ENCODE measurements at places on chromosomes 11 and 22.

DNA sequence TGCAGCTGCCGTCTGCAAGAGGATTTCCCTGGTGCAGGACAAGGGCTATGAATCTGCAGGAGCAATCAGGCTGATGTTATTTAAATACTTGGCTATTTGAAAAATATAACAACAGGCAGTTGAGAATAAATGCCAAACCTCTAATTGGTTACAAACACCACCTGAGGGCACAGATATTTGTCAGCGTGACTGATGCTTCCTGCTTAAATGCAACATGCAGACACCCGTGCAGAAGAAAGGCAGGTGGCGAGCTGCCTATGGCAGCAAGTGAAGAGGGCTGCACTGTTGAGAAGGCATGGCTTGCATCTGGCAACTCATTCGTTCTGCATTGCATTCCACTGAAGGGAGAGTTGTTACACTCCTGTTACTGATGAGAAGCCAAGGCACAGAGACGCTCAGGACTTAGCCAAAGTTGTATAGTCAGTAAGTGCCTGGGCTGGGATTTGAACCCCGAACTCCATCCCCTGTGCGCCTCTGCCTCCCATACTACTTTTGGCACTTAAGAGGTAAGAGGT is 350.6 kb downstream of the TENM4 start:
- DNase-seq, result no peak

DNA sequence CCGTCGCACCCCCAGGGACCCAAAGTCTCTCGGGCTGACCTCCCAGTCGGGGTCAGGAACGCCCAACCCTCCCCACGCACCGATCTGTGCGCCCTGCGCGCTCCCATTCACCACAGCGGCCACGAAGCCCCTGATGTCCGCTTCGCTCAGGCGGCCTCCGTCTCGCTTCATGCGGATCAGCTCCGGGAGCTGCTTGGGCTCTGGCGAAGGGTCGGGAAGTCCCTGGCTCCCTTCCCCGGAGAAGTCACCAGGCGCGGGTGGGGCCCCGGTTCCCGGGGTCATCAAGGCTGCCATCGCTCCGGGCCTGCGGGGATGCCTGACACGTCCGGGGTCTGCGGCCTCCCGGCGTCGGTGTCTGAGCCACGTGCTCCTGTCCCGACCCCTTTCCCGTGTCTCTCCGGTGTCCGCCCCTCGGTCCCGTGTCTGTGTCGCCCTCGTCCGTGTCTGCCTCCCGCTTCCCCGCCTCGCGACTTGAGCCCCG is 356 bp downstream of the TYMP start:
- no peak for DNase-seq

DNA sequence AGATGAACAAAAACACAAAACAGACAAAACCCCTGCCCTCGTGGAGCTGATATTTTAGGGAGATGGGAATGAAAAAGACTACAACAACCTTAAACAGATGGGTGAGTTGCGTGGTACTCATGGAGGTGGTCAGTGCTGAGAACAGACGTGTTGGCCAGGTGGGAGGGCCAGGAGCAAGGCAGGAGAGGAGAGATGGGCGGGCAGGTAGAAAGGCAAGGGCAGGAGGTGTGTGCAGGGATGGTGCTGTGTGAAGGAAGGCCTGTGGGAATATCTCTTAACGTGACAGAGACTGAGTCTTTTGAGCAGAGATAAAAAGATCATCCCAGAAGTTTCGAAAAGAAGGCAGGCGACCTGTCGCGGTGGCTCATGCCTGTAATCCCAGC is 7.0 kb downstream of the GAL start:
- no peak for DNase-seq

DNA sequence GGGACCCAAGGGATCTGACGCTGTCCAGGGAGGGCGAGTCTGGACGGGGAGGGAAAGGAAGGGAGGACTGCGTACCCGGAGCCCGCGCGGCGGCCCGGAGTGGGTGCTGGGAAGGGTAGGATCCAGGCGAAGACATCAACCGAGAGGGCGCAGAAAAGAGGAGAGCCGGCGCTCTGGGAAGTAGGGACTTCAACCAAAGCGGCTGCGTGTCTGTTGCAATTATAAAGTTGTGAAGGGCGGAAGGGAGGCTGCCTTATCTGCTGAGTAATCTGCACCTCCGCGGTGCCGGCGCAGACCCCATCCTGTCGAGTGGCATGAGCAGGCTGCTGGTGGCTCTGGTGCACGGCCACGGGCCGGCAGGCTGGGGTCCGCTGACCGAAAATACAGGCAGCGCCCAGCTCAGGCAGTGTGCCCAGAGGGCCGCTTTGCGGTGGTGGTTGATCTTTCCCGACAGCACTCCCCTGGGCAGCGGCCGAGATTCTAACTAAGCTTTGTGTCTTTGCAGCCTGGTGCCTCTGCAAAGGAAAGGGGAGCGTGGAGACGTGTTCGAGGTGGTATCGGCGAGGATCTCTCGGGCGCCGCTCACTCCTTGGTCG is 978 bp downstream of the C11orf87 start:
- DNase-seq, result no peak

GRCh38 chr11:73366953-73367352 is 9.2 kb upstream of the RELT start:
- no peak for DNase-seq

- DNase-seq, result no peak
Observed at GRCh38 chr22:16854631-16855030, 29.4 kb upstream of the XKR3 start.

- peak; percentile 61 for DNase-seq
Observed at GRCh38 chr11:33893711-33894397, 2.0 kb upstream of the LMO2 start.

- no peak for DNase-seq
Observed at GRCh38 chr11:94832604-94833235, 64.6 kb downstream of the AMOTL1 start.

DNA sequence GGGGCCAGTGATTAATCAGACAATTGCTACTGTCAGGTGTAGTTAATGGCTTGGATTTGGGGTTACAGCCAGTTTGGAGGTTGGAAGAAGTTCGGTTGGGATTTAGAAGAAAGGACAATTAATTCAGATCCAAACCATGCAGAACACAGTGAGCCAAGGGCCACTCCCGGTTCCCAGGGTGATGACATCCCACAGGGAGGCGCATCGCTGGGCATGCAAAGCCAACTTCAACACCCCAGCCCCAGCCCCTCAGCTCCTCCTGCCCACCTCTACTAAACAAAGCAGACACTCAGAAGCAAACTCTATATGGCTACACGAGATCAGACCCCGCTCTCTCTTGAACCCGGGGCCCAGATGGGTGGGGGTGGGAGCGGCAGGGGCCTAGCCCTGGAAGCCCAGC is 10.2 kb downstream of the MB start:
- no peak for DNase-seq

DNA sequence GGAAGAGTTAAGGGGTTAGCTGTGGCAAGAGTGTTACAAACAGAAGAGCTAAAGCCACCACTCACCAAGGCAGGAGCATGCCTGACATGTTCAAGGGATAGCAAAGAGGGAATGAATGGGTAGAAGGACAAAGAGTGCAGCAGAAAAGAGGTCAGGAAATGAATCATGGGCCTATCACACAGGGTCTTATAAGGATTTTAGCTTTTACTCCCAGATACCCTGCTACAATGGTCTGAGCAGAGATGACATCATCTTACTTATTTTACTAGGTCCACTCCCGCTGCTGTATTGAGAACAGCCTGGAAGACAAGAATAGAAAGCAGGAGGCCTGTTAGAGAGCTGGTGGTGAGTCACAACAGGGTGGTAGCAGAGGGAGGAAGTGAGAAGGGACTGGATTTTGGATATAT is 9.8 kb downstream of the TRAF6 start:
- no peak for DNase-seq

DNA sequence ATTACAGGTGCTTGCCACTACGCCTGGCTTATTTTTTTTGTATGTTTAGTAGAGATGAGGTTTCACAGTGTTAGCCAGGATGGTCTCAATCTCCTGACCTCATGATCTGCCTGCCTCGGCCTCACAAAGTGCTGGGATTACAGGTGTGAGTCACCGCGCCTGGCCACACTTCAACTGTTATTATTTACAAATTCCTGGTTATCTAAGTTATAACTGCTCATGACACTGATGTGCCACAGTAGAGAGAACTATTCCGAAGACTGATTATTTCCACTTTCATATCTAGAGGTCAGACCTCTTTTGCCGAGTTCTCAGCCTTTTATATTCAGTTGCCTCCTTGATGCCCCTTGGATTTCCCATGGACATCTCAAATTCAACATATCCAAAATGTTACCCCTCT is 3.9 kb upstream of the NUP160 start:
- DNase-seq, result no peak

- no peak for DNase-seq
Observed at GRCh38 chr22:46584081-46584921, 35.9 kb upstream of the GRAMD4 start.

DNA sequence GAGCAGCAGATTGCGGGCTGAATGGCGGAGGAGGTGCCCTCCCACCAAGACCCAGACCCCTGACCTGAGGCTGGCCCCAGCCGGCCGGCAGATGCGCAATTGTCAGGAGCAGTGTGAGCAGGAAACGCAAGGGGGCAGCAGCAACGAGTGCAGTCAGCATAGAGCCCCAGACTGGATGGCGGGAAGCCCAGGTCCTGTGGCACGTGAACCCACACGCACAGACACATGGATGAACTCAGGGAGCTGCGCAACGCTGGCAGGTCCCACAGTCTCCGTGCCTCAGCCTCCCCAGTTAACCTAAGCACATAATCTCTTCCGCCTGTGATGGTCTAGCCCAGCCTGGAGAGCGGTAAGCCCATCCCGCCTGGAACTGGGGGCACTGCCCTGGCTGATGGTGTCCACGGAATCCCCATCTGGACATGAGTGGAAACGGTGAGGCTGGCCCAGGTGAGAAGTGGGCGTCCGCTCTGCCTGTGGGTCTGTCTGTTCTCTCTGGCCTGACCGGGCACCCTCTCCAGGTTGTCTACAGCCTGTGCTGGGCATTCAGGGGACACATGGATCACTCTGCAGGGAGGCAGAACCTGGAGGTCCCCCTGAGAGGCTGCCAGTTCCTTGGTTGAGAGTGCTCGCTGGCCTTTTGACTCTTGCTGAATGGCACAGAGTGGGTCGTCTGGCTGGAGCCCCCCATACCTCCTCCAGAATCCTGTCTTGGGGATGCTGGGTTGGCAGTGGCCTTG is 626 bp upstream of the TBX10 start:
- DNase-seq, result no peak

DNA sequence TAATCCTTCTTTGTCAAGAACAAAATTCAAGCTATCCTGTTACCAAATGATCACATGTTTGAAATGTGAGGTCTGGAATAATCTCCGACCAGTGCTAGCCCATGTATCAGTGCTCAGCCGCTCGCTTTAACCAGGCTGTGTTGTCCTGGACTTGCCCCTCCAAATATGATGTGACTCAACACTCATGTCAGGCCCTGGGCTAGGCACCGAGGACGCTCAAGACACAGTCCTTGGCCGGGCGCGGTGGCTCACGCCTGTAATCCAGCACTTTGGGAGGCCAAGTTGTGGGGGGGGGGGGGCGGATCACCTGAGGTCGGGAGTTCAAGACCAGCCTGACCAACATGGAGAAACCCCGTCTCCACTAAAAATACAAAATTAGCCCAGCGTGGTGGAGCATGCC is 54.1 kb upstream of the WNT7B start:
- DNase-seq, result no peak

- DNase-seq, result no peak
Observed at GRCh38 chr11:115699733-115700132, 195.5 kb upstream of the CADM1 start.
